Activated CD4-positive, alpha-beta T cell treated with anti-CD3 and anti-CD28 coated beads for 36 hours (primary cell): ENCODE measurements at places on chromosomes 13 and 19. TPM values are rescaled to one million over a fixed set of nuclear protein-coding genes. Genes with fewer than 3 reads are reported as not detected.

GRCh38 chr19:40690050-40690692 is at the start of gene NUMBL:
Gene NUMBL, minus strand, starts transcription at chr19:40690651. Its CDS starts 168 bp downstream, at chr19:40690483.
- DNase-seq: no peak

DNA sequence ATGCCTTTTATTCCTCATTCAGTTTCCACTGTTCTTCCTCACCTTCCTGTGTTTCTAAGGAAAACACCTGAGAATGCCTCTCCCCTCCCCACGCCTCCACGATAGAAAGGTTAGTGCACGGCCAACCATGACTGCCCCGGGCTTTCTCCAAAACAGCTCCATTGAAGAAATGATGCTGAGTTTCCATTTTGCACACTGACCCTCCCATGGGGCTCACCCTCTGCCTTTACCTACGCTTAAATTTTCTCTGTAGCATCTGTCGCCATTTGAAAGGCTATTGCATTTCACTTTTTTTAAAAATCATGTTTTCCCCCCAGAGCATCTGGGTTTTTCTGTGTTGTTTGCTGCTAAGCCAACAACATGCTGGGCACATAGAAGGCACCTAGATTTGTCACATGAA is 48.2 kb downstream of the ABCC4 start:
- DNase-seq: no peak

- no peak for DNase-seq
Measured at GRCh38 chr19:48292798-48293197, 22.9 kb downstream of the ZNF114 start.

DNA sequence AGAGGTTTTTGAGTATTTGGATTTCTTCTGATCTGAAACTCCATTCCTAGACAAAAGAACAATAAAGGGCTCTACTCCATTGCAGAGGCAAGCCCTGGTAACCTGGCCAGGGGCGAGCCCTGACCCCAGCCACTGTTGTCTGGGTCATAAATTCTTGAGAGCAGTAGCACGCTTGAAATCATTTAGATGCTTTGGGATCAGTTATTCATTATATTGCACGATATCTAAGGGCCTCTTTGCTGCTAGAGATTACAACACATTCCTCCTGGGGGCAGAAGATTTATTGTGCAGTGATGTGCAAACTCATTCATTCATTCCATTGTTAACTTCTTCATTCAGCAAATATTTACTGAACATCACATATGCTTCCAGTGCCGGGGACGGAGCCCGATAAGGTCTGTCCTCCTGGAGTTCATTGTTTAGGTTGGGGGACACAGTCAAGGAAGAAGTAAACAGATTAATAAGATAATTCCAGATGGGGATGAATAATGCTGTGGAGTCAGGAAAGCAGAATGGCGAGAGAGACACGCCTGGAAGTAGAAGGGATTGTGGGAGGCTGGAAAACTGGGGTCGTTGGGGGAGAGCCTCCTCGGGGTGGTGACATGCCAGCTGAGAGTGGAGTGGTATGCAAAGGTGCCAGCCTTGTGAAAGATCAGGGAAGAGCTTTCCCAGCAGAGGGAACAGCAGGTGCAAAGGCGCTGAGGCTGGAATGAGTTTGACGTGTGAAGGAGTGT is 34.9 kb downstream of the SIPA1L3 start:
- DNase-seq: no peak

- DNase-seq: no peak
Measured at GRCh38 chr13:40519637-40520036, 146.8 kb downstream of the FOXO1 start.

GRCh38 chr13:99370481-99371275 is 63.5 kb upstream of the GPR183 start:
- DNase-seq: peak; percentile 44

DNA sequence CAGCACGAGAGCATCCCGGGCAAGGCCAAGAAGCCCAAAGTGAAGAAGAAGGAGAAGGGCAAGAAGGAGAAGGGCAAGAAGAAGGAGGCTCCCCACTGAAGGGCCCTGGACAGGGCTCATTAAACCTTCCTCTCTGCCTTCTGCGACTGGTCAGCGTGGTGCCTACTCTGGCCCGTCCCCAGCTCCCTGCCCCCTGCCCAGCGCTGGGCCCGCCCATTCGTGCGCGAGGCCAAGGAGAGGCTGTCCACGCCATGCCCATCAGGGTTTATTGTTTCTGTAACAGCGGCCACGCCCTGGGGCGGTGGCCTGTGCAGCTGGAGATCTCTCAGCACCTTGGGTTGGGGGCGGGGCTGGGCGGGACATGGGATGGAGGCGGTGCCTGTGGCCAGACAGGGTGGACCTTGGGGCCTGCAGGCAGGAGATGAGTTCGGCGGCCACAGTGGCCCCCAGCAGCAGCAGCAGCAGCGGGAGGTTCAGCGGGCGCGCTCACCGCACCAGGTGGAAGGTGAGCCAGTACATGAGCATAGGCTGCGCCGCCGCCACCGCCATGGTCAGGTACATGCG is 897 bp downstream of the C19orf33 start:
- DNase-seq: no peak

NDFIP2 gene
- 160 TPM for total RNA-seq

DCT gene
- 0.12 TPM for total RNA-seq

DNA sequence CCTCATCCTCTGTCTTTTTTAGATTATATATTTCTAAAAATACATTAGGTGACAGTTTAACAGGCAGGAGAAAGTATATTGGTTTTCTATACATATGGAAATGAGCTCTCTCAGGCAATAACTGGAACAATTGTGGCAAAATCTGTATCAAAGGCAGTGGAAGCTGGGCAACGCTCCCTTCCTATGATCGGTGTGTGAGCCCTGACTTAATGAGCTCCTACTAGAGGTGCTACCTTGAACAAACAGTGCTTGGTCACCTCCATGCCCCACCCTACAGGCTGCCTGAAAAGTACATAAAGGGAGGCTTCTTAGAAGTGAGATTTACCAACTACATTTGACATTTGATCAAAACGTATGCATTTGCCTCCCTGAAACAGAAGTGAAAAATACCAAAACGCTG is 185.3 kb downstream of the EFNB2 start:
- DNase-seq: no peak

DNA sequence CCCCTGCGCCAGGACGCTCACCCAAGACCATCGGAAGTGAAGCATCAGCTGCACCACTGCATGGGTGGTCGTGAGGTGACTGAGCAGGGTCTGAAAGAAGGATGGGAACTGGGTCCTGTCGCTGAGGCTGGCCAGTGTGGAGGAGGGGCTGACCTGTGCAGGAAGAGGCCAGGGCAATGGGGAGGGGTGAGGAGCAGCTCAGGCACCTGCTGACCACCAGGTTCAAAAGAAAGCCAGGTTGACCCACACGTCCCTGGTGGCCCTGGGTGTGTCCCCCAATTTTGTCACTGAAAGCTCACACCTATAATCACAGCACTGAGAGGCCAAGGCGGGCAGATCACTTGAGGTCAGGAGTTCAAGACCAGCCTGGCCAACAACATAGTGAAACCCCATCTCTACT is 13.7 kb upstream of the ZSCAN1 start:
- DNase-seq: no peak

ENOX1 gene
- 0.28 TPM for total RNA-seq

GRCh38 chr13:59863621-59864020 is 300.1 kb downstream of the DIAPH3 start:
- DNase-seq: no peak

PRR19 gene
- 0.63 TPM for total RNA-seq

DNA sequence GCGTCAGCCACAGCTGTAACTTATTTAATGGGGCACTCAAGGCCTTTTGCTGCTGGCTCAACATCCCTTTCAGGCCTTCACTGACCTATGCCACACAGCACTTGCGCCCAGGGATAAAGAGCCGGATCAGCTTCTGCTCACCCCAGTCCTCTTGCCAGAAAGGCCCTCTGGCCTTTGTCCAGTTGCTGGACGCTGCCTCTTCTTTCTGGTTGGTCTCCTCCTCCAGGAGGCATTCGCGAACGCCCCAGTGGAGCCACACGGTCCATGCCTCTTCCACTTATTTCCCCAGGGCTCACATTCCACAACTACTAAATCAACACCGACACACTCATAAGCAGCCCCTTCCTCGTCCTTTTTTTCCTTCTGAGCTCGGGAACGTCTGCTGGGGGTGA is 3.7 kb upstream of the ZNF329 start:
- peak; percentile 16 for DNase-seq

- DNase-seq: no peak
Measured at GRCh38 chr19:44984005-44984404, 17.3 kb upstream of the RELB start.

DNA sequence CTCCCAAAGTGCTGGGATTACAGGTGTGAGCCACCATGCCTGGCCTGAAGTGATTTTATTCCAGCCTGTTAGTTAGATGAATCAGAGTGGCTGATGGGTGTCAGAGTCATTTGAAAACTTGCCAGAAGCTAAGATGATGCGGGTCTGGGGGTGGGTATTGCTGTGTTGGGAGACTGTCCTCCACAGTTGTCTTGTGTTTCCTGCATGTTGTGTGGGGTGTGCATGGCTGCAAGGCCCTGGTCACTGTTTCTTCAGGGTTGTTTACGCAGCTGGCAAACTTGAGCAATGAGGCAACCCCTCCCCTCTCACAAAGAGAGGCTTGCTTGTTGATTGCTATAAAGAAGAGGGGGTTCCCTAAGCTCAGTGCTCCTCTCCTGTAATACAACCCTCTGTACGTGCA is 71.8 kb downstream of the TRPM4 start:
- no peak for DNase-seq

DNA sequence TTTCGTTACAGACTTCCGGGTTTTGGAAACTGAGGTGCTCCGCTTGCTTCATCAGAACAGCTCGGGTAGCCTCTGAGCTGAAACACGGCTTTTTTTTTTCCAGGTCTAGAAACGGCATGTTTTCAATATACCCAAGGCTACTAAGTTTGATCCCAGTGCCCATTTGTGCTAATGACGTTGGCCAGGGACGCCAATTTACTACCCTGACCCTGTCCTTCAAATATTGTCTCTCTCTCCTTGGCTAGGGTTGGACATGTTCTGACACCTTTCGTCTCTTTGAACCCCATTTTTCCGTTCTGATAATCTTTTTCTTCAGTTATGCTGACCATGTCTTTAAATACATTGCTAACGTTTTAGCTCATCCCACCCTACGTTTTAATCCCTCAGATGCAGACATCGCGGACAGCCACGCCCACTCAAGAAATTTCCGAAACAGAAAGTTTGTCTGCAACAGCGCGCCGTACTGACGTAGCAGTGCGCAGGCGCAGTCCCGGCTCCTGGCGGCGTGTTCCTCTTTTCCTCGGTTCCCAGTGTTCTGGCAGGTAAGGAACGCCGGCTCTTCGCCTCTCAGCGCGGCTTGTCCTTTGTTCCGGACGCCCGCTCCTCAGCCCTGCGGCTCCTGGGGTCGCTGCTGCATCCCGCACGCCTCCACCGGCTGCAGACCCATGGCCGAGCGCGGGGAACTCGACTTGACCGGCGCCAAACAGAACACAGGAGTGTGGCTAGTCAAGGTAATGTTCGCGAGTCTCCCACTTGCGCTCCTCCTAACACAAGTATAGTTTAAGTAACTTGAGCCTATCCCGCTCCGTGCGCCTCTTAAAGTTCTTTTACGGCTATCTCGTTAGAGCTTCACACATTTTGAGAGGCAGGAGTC is at the start of gene GTF2F2:
Gene GTF2F2 (plus strand): TSS at position 520 of the 874 bp plus-strand sequence. CDS start 146 bp downstream, at position 666.
- DNase-seq: peak; percentile 90

- DNase-seq: peak; percentile 64
Measured at GRCh38 chr19:4338441-4339355, at the start of gene STAP2. Gene STAP2, minus strand, starts transcription at chr19:4338827. Its CDS starts 74 bp downstream, at chr19:4338753.

HIPK4 gene
- not detected for total RNA-seq

DNA sequence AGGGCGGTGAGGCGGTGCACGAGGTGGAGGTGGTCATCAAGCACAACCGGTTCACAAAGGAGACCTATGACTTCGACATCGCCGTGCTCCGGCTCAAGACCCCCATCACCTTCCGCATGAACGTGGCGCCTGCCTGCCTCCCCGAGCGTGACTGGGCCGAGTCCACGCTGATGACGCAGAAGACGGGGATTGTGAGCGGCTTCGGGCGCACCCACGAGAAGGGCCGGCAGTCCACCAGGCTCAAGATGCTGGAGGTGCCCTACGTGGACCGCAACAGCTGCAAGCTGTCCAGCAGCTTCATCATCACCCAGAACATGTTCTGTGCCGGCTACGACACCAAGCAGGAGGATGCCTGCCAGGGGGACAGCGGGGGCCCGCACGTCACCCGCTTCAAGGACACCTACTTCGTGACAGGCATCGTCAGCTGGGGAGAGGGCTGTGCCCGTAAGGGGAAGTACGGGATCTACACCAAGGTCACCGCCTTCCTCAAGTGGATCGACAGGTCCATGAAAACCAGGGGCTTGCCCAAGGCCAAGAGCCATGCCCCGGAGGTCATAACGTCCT is 9.4 kb upstream of the PROZ start:
- DNase-seq: no peak

DNA sequence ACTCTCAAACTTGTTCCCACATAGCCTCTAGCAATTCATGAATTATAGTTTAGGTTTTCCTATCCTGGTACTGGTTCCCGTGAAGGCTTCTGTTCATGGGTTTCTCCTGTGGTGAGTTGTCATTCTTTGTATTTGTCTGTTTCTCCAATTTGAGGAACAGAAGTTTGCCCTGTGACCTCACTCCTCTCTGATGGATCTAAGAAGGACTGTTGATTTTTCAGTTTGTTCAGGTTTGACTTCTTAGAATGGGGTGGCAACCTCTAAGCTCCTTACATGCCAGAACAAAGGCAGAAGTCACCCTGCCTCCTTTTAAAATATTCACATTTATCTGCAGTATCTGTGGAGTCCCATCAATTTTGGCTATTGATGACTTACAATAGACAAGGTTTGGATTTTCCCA is 354.0 kb downstream of the SPRY2 start:
- DNase-seq: no peak
